ENCODE measurements at places on chromosomes 13 and 19.
A peak's percentile ranks its signal among the peaks of the same experiment; 100 is the strongest.

DNA sequence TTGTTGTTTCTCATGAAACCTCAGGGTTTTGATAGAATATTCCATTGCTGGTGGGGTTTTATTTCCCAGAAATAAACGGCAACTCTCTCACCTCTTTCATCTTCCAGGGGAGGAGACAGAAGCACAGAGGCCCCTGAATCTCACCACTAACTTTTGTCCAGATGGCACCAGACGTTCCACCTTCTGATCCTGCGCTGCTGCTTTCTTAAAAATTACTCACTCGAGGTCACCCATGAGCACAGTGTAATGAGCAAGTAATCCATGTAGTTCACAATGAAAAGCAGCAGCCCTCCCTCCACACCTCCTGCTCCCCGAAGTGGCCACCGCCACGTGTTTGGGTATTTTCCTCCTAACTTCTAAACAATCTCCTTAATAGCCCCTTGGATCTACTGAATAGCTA is 51.3 kb downstream of the TEX29 start:
- no peak for DNase-seq

GRCh38 chr13:22463089-22463488 is 717.7 kb upstream of the SGCG start:
- DNase-seq: no peak

DNA sequence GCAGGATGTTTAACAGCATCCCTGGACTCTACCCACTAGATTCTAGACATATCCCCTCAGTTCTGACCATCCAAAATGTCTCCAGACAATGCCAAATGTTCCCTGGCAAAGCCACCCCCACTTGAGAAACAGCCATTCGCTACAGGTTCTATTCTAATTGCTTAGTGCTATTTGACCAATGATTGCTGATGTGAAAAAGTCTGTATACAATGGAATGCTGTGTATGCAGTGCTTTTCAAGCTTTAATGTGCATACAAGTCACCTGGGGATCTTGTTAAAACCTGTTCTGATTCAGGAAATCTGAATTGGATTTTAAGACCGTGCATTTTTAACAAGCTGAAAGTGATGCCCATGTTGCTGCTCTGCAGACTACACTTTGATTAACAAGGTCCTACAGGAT is 331.8 kb upstream of the KLF12 start:
- DNase-seq: no peak

DNA sequence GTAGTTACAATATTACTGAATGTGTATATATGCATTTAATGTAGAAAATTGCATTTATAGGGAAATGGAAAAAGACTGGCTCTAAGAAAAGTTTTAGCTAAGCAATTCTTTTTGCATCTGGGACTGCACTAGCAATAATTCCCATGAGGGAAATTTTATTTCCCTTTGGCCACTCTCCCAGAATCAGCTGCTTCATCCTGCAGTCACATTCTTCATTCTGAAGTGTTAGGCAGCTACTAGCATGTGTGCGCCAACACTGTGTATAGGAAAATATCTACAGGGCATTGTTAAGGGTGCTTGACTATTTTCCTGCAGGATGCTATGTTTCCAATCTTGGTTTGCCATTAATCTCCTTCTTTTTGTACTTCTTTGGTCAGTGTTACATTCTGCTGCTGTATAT is 312.8 kb upstream of the PCDH20 start:
- DNase-seq: no peak

DNA sequence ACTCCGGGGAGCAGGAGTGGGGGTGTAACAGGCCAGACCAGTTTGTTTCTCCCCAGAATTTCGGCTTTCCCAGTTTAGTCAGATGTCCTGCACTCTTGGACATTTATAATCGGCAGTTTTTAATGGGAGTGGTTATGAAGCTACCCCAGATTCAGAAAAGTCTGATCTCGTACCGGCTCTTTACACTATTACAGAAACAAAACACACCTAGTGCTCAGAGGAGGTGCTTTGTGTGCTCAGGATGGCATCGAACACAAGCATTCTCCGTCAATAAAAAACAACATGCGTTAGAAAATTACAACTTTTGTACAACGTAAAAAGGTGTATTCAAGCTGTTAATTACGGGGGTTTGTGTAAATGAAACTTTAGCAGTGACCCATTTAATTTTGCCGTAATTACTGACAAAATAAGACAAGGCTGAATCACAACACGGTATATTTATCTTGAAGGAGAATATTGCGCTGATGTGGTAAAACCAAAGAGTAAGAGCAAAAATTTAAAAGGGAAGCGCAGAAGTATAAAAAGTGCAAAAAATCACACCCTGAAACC is 6.6 kb upstream of the SOX1 start:
- no peak for DNase-seq

DNA sequence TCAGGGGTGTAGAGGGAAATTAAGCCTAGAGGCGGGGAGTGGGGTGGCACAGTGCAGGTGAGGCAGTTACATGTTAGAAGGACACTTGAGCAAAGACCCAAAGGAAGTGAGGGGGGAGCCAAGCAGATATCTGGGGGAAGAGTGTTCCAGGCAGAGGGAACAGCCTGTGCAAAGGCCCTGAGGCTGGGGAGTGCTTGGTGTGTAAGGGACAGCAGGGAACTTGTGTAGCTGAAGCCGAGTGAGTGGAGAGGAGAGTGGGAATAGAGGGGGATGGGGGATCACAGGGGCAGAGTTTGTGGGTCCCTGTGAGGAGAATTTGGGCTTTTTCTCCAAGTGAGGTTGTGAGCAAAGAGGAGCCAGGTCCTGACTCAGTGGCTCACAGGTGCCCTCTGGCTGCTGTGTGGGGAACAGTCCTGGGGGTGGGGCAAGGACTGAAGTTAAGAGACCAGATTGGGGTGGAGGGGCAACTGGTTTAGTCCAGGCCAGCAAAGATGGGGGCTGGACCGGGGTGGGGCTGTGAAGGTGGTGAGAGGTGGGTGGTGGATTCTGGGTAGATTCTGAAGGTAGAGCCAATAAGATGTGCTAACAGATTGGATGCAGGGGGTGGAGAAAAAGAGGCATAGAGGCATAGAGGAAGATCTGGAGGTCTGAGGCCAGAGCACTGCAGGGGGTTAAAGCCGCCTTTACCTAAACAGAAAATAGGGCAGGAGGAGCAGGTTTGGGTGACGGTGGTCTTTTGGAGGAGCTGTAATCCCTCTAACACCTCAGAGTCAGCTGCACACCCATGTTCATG is 75.3 kb downstream of the CACNA1A start:
- DNase-seq: no peak

DNA sequence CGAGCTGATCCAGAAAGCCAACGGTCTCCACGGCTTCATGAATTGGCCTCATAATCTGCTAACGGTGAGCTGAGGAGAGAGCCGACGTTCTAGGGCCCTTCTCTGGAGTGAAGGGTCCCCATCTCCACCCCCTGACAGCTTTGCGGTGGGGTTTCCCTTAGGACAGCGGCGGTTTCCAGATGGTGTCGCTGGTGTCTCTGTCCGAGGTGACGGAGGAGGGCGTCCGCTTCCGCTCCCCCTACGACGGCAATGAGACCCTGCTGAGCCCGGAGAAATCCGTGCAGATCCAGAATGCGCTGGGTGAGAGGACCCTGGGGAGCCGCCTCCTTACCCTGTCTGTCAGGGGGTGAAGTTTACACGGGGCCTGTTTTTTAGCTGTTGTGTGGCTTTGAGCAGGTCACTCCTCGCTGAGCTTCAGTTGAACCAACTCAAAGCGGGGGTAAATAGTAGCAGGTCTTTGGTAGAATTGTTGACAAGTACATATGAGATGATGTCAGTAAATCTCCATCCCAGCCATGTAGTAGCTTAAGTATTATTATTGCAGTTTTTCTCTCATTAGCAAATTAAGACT is 801 bp downstream of the QTRT1 start:
- DNase-seq: peak; percentile 49

DNA sequence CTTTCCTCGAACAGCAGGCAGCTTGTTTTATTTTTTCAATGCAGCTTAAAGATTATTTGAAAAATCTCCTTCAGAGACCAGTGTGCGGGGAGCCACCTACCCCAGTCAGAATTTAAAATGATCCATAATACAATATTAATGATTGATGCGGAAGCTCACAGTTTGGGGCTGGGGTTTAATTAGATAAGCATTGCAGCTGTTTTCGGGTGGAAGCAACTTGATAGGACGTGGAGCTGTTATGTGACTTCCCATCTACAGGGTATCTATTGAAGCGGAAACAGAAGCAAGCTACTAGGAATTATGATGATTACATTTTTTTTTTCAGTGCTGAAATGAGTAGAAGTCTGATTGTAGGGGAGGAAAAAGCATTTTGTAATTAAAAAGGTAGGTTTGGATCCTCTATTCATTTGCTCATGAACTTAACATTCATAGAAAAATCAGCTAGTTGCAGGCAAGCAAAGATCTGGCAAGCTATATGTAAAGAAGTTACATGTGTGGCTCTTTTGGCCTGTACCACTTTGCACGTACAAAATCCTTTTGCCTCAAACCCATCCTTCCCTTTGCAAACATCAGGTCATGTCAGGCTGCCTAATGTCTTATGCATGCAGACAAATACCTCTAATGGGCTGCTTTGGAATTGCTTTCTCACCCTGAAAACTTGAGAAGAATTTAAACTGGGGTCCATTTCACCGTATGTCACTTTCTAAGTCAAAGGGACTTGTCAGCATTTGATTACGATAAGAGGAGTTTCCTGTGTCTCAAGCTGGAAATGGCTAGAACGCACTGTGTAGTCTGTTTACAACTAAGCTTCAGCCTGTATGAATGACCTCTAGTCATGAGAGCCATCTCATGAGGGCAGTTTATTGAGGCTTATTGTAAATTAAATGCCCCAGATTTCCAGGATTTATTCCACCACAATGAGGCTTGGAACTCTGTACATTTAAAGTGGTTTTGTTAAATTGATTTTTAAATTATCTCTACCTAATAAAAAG is 267.1 kb upstream of the TMTC4 start:
- peak; percentile 12 for DNase-seq

- no peak for DNase-seq
Measured at GRCh38 chr13:51112771-51113170, 1.7 kb upstream of the C13orf42 start.

DNA sequence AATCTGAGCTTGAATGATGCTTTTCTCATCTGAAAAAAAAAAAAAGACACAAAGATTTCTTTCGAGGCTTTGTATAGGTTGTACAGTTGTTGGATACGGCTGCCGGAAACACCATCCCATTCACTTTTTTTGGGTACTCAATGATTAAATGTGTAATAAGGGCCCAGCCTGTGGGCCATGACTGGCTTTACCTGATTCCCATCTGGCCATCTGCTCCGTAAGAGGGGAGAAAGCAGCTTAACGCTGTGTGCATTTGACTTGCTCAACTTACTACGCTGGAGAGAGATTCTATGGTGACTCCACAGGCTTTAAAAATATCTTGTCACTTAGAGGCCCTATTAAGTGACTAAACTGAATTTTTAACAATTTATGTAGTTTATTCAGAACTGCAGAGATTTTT is 731 bp downstream of the ZNF558 start:
- DNase-seq: no peak

- DNase-seq: no peak
Measured at GRCh38 chr13:76929851-76930374, 18.4 kb upstream of the ACOD1 start.

DNA sequence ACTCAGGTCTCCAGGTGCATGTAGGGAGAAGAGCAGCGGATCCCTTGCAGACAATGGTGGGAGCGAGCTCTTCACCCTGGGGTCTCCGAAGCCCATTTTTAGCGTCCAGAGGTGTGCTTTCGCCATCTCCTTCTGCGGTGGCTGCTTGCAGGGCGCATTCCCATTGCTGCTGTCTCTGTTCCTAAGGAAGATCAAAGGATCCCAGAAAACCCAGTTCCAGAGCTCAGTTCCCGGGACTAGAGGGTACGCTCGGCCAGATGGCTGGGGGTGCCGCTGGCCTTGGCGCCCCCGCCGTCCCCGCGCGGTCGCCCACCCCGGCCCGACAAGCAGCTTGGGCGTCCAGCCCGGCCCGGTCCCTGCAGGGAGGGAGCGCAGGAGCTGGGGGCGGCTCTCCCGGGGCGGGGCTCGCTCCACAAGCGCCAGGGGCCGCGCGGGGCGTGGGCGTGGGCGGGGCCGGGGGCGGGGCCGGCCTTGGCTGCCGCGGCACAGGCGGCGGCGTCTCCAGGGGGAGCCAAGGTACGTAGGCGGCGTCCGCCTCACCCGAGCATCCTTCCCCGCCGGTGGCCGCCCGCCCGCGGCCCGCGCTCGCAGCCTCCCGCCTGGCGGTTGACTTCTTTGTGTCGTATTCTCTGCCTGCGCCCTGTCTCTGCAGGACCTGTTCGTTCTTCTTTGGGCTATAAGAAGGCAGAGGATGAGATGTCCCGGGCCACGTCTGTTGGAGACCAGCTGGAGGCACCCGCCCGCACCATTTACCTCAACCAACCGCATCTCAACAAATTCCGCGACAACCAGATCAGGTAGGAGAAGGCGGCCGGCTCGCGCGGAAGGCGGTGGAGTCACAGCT is 96.8 kb downstream of the ATP8A2 start:
- DNase-seq: no peak

- DNase-seq: peak; percentile 76
Measured at GRCh38 chr19:9406798-9407352, 28.5 kb downstream of the ZNF266 start.

DNA sequence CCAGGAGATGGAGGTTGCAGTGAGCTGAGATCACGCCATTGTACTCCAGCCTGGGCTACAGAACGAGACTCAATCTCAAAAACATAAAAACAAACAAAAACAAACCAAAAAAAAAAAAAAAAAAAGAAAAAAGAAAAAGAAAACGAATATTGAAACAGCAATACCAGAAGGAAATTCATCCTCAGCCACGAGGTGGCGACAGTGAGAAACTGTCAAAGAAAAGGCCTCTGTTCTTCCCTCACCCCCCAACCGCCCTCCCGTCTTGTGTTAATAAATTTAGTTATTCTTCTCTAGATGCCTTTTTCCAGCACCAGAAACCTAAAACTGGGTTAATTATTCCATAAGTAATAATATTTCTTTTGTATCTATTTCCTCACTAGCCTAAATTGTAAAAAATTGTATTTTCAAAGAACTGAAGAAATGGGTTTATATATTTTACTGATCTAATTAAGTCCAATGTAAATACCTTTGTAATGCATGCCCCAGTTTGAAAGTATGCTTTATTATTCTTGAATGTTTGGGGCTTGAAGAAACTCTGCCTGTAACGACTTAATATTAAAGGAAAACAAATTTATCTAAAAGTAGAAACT is 38.6 kb downstream of the LIG4 start:
- no peak for DNase-seq

- no peak for DNase-seq
Measured at GRCh38 chr13:24644036-24644435, 36.2 kb upstream of the ATP12A start.

GRCh38 chr19:33805840-33806433 is 9.3 kb downstream of the KCTD15 start:
- no peak for DNase-seq

DNA sequence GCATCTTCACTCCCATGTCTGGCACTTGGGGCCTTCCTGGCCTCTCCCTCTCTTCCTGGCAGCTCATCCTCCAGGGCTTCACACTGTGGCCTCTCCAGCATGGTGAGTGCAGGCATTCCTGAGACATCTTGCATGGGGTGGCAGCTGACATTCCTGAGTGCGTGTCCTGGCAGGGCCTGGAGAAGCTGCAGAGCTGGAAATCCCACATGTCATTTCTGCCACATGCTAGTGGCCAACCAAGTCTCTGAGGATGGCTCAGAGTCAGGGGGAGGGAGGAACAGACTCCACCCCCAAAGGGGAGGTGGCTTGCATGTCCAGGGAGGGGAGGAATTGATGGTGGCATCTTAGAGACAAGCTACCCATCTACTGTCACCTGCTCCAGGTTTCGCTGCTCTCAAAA is 41.6 kb upstream of the AMER2 start:
- no peak for DNase-seq

GRCh38 chr13:39688278-39688677 is 32.8 kb downstream of the COG6 start:
- DNase-seq: no peak

Data from CMK (cell line).